ENCODE measurements at places on chromosomes 7 and 10. TPM values are rescaled to one million over a fixed set of nuclear protein-coding genes. Genes with fewer than 3 reads are reported as not detected.
A peak's percentile ranks its signal among the peaks of the same experiment; 100 is the strongest.

DNA sequence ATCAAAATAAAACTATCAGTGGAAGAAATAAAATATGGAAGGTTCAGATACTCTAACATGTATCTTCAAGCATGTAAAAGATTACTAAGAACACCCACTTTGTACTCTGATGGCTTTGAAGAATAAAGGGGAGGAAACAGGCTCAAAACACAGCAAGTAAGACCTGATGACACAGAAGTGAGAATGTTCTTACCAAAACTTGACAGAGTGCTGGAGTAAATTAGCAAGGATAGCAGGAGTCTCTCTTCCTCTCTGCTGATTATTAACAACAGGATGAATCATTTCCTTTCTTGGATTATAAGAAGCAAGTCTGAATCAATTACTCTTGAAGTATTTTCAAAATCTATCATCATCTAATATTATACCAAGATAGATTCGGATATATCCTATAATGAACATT, 47.5 kb downstream of the GLI3 start:
- no peak for DNase-seq

DNA sequence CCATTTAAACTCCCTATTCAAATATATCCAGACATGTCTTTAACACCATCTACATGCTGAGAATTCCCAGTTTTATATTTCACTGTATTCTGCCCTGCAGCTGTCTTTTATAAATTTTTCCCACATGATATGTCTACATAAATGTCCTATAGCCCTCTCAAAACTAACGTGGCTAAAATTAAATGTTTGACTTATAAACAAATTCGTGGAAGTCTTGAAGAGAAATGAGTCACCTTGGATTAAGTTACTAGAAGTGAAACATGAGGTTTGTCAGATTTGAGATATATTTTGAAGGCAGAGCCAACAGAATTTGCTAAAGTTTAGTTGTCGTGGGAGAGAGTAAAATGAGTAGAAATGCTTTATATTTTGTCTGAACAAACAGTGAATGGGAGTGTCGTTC, 386.9 kb upstream of the CNTNAP2 start:
- DNase-seq = no peak

DNA sequence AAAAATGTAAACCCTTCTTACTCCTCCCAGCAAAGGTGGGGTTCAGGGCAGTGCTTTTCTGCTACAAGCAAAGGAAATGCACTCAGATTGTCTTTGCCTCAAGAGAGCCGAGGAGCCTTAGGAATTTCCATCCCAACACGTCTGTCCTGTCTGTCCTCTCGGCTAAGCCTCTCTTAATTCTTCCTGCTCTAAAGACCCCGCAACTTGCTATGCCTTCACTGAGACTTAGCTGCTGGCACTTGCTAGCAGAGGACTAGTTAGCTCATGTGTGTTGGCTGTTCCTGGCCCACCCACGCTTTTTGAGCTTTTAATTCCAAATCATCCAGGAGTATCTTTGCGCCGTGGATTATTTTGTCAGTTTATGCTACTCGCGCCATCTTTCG, 481 bp upstream of the NPM3 start:
- DNase-seq = peak; percentile 47

DNA sequence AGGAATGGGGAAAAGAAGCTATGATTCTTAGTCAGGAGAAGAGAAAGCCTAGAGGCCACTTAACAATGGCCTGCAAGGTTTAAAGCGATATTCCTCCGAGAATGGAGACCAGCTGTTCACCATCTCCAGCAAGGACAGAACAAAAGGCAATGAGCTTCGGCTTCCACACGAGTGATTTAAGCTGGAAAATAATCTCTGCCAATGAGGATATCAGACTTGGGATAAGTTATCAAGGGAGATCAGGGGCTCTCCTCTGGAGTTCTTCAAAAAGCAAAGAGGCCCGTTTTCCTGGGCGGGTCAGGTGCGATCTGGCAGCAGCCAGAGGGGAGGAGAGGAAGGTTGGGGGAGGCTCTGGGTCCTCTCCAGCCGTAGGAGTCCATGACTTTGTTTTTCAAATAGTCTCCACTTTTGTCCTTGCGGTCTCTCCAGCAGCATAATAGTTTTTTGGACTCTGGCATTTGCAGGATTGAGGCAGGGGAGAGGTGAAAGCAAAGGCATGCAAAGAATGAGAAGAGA, 211.3 kb downstream of the SKIDA1 start:
- no peak for DNase-seq

The MSS51 gene
- 2.3 TPM for total RNA-seq

GRCh38 chr7:126702242-126703016, 550.3 kb downstream of the GRM8 start:
- DNase-seq = no peak

- DNase-seq = no peak
Measured at GRCh38 chr7:111098011-111098925, 7.3 kb downstream of the LRRN3 start.

- DNase-seq = no peak
Measured at GRCh38 chr7:17411922-17412321, 113.5 kb downstream of the AHR start.

DNA sequence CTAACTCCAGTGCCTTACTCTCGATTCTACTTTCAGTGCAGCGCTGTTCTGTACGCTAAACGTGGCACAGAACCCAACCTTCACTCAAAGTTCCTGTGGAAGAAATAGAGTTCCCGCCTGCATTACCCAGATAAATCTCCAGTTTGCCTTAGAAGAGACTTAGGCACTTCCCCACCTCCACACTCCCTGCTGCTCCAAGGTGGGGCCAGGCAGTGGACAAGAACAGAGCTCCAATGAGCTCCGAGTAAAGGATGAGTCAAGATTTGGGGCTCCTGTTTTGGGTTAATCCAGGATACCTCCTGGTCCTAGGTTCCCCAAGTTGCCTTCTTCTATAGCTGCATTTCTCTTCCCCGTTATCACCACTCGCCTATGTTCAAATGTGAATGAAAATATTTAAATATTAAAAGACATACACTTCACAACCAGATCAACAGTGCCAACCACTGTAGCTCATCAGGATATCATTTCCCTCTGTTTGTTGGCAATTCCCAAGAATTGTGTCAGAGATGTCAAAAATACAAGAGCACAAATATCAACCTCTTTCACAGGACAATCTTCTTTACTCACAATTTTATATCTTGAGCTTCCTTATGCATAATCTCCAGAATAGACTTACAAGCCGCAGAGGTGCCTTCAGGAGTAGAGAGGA, 48.0 kb downstream of the MALSU1 start:
- no peak for DNase-seq

GRCh38 chr10:121684276-121684675, 86.0 kb upstream of the FGFR2 start:
- DNase-seq = no peak

DNA sequence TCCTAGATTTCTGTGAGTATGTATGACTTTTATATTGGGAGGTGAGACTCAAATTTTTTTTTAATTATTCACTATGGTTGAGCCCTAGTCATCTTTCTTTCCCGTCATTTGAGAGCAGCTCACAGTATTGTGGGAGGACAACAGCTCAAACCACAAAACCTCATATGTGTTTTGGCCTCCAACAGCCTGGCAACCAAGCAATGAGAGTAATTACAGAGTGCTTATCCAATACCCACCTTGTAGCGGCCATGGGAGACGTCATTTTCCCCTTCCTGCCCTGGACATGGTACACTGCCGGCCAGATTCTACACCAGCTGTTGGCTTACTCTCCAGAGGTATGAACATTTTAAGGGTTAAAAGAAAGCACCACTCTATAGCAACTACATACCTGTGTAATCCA, 49.1 kb downstream of the DOCK4 start:
- DNase-seq = no peak

DNA sequence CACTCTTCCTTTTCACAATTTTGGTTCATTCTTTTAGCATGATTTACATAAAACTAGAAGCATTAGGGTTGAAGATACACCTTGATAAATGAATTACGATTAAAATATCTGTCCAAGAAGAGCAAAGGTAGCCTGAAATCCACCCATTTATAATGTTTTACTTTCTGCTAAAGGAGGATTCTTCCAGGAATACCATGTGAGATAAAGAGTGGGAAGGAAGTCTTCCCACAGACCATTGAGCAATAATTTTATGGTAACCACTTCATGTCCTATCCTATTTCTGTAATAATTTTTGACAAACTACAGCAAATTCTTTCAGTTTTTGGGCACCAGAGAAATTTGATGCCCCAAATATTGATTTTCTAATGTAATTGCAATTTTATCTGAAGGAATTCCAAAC, 150.6 kb upstream of the STEAP4 start:
- no peak for DNase-seq

DNA sequence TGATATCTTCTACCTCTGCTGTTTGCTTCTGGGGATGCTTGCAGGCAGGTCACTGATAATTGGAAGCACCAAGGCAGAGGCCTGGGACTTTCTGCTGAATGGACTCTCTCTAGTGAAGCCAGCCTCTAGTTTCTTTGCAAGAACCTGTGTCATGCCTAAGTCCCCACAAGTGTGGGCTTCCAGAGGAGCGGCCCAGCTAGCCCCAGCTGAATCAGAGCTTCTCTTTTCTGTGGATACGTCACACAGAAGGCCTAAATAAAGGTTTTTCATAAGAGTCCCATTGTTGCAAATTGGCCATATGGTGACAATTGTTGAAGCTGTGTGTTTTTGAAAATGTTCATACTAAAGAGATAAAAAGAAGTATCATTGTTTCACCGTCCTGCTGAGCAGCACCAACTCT, 6.8 kb upstream of the OPALIN start:
- DNase-seq = no peak

The RPEL1 gene
- total RNA-seq = not detected

The NMT2 gene
- 30.7 TPM for total RNA-seq

The CTTNBP2 gene
- total RNA-seq = not detected

GRCh38 chr10:55631071-55631654, 729.9 kb downstream of the ZWINT start:
- peak; percentile 22 for DNase-seq

The PIP gene
- not detected for total RNA-seq

GRCh38 chr10:132563485-132564248, 26.1 kb downstream of the INPP5A start:
- DNase-seq = no peak

DNA sequence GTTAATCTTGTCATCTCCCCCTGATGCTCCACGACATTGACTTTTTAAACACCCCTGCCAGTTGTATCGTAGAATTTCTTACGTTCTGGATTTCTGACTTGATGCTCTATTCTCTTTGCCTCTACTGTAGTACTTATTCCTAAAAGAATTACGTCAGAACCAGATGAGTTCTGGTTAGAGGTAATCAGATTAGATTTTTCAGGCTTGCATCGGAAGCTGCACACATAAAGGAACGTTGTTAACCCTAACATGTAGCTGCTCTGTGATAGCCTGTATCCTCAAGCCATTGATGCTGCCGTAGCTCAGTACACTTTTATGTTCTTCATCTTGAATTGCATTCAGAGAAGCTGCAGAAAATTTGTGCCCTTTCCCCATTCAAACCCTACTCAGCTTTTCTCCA, 26.3 kb upstream of the TMEM236 start:
- no peak for DNase-seq

The SPDYE9 gene
- not detected for total RNA-seq

- DNase-seq = no peak
Measured at GRCh38 chr7:128923411-128923800, 12.9 kb upstream of the KCP start.

Data from activated naive CD4-positive, alpha-beta T cell treated with anti-CD3 and anti-CD28 coated beads, Interleukin-2, amount 50 U/mL, for 72 hours (primary cell).